Muscle of leg (tissue), 16 donors: ENCODE measurements at places on chromosomes 6 and 20.
A peak's percentile ranks its signal among the peaks of the same experiment; 100 is the strongest.

DNA sequence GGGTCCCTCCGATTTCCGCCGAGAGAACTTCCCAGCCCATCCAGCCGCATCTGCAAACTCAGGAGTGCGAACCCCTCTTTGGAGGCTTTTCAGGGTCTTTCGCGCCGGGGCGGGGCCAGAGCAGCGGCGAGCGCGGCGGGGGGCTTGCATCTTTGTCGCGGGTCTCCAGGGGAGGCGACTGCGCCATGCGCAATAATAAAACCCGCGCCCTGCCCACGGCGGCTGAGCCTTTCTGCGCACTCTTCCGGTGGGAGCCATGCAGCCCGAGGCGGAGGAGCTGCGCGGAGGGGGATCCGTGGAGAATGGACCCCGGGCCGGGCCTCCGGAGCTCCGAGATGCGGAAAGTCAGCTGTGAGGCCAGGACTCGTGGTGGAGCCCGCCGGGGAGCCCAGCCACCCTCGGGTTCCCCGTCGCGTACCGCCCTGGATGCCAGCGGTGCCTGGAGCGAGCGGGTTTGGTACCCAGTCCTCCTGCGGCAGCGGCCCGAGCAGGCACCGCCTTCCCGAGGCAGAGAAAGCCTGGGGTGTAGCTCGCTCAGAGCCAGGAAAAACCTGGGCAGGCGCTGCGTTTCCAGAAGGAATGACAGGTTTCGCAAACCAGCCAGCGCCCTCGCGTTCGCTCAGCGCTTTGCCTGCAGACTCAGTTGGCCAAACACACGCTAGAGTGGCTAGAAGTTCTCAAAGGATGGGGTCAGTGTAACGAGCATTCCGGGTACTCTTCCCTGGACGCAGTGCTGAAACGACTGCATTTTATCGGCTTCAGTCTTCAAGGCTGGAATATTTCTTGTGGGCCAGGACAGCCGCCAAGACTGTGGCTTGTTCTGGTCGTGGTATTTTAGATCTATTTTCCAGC, 1.2 kb downstream of the AKAP12 start:
- DNase-seq: peak; percentile 73

- peak; percentile 67 for DNase-seq
Observed at GRCh38 chr6:39892490-39893129, 41.7 kb downstream of the MOCS1 start.

DNA sequence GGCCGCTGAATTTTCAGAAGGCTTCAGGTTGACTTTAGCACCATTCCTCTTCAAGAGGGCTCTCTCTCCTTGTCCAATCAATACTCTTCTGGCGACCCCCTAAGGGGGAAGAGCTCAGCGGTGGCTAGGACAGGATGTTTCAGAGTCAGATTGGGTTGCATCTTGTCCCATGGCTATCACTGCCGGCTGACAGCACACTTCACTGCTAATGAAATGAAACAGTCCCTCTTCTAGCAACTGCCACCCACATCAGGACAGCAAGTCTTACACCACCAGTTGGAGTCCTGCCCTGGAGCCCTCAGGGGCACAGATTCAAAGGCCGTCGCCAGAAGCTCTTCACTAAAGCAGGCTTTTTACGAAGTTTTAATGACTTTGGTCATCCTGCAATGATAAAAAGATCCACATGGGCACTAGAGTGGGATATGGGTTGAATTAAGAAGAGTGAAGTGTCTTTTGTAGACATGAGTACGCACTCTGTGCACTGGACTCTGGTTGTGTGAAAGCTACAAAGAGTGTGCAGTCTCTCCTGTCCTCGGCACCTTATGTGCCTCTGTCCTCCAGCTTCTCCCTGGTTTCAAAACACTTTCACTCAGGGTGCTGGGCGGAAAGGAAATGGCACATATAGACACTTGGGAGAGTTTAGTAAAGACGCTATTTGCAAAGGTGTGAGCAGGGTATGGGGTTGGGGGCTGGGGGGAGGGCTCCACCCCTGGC, 66.1 kb upstream of the SLC22A16 start:
- DNase-seq: no peak

- no peak for DNase-seq
Observed at GRCh38 chr6:53746442-53747103, 48.2 kb upstream of the LRRC1 start.

- no peak for DNase-seq
Observed at GRCh38 chr20:40774252-40774651, 85.2 kb upstream of the MAFB start.

DNA sequence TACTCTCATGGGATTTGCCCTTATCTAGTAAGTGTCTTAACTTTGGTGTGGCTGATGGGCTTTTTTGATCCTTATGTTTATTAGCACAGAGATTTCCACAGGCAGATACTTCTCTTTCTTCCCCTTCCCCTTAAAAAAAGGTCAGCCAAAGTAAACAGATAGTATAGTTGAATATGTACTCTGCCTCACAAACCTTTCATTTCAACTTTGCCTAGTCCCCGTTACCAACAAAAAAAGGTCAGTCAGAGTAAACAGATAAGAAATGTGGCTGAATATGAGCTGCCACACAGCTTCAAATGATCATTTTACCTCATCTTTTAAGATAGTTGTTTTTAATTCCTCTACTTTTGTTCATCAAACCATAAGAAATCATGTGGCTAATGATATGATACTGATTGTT, 34.1 kb upstream of the SLC35D3 start:
- no peak for DNase-seq

- no peak for DNase-seq
Observed at GRCh38 chr6:132076452-132076851, 125.3 kb upstream of the CCN2 start.

DNA sequence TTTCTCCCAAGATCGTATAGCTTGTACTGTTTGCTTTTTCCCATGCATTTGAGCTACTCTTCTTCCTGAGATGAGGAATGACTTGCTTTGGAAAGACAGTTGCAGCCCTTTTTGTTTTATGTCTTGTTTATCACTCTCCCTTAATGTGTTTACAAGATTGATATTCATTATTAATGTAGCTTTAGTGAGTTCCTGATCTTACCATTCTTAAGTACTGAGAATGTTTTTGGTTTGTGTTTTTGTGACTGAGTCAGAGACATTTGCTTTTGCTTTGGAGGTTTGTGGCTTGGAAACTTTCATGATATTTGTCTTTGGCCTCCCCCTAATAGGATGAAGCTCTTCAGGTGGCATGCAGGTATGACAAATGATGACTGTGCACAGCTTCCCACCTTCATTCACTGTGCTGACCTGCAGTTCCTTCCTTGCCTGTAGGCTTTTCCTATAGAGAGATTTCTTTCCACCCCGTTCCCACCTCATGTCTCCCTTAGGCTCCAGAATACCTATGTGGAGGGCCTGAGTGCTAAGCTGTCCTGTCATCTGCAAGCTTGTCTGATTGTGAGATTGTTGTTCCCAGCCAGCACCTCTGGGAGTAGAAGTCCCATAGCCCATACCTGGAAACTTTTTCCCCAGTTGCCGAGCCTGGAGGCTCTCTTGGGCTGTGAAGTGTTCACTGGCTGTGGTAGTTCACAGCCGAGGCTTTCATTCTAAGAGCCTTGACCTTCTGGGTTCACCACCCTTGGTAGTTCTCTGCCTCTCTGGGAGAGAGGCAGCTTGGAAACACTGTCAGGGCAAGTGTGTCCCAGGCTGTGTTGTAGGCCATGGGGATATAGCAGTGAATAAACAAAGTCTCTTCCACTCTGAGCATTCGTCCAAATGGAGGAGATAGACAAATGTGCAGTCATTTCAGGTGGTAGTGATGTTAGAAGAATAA, 27.1 kb downstream of the CDS2 start:
- DNase-seq: no peak

GRCh38 chr20:59770270-59770669, 163.2 kb downstream of the SYCP2 start:
- DNase-seq: no peak
